ENCODE measurements at places on chromosomes 12 and 14.

GRCh38 chr12:25591144-25591543 is 38.1 kb upstream of the LMNTD1 start:
- DNase-seq, result peak; percentile 15

- DNase-seq, result no peak
Observed at GRCh38 chr12:24175929-24176328, 226.5 kb upstream of the SOX5 start.

DNA sequence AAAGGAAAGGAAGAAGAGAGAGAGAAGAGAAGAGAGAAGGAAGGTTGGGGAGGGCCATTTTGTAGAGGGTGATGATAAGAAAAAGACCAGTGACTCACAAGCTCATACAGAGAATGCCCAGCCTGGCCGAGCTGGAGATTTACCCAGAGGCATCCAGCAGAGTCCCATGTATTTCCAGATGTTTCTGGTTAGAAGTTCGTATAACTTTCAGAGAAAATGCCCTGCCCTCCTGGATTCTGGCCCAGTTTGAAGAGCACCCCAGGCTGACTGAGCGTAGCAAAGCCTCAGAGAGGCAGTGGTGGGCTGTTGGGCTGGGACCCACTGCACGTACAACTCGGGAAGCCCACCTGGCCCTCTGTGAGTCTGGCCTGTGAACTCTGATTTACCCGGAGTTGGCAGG is 221.8 kb downstream of the SLC41A2 start:
- no peak for DNase-seq

- no peak for DNase-seq
Observed at GRCh38 chr12:90897986-90898385, 57.0 kb downstream of the CCER1 start.

DNA sequence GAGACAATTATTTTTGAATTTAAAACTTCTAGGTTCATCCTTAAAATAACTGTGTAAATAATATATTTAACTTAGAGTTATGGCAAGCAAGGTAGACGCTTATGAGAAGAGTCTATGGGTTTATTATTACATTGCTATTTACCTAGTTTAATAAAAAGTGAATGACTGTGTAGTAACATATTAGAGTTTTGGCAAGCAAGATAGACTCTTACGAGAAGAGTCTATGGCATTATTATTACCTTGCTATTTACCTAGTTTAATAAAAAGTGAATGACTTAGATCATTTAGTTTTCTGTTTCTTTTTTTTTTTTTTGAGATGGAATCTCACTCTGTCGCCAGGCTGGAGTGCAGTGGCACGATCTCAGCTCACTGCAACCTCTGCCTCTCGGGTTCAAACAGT is 3.8 kb downstream of the RNF34 start:
- DNase-seq, result no peak

DNA sequence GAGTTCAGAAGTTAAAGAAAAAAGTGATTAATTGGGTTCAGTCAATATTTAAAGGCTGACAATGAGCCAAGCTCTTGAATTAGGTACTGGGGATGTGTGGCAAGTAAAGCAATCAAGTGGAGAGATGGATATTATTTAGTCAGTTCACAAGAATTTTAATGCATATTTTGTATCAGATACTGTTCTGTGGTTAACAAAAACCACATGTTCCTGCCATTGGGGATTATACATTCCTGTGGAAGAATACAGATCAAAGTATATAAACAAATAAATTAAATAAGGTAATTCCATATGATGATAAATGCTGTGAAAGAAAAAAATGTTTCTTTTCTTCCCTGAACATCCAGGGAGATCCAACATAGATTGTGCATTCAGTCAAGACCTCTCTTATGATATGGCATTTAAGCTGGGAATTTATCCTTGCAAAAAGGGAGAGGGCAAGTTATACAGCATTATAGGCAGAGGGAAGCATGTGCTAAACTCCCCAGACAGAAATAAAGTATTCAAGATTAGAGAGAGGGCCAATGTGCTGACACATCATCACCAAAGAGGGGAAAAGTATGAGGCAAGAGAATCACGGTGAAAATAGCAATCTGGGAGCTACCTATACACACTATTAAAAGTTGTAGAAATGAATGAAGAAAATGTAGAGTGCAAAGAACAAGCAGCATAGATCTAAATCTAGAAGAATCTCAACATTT is 17.6 kb upstream of the A2M start:
- DNase-seq, result no peak

GRCh38 chr14:104845033-104845666 is 19.9 kb upstream of the CEP170B start:
- no peak for DNase-seq

- DNase-seq, result no peak
Observed at GRCh38 chr12:97006585-97006984, 99.5 kb downstream of the NEDD1 start.

DNA sequence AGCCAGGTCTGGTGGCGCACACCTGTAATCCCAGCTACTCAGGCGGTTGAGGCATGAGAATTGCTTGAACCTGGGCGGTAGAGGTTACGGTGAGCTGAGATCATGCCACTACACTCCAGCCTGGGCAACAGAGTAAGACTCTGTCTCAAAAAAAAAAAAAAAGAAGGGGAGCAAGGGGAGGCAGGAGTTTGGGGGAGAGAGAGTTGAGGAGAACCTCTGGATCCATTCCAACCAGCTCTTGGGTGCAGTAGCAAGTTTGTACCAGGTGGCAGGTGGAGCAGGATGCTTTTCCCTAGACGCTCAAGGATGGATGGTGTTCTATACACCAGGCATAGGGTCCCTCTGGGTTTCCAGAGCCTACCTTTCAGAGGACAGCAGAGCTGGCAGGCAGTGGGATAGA is 1.9 kb downstream of the NFE2 start:
- DNase-seq, result no peak

- no peak for DNase-seq
Observed at GRCh38 chr12:52310622-52311284, 10.4 kb downstream of the KRT83 start.

- peak; percentile 75 for DNase-seq
Observed at GRCh38 chr12:77325511-77326236, 260.3 kb upstream of the E2F7 start.

- DNase-seq, result peak; percentile 80
Observed at GRCh38 chr12:5022465-5023061, 21.1 kb upstream of the KCNA5 start.

GRCh38 chr12:124539084-124540041 is 28.0 kb downstream of the NCOR2 start:
- no peak for DNase-seq

DNA sequence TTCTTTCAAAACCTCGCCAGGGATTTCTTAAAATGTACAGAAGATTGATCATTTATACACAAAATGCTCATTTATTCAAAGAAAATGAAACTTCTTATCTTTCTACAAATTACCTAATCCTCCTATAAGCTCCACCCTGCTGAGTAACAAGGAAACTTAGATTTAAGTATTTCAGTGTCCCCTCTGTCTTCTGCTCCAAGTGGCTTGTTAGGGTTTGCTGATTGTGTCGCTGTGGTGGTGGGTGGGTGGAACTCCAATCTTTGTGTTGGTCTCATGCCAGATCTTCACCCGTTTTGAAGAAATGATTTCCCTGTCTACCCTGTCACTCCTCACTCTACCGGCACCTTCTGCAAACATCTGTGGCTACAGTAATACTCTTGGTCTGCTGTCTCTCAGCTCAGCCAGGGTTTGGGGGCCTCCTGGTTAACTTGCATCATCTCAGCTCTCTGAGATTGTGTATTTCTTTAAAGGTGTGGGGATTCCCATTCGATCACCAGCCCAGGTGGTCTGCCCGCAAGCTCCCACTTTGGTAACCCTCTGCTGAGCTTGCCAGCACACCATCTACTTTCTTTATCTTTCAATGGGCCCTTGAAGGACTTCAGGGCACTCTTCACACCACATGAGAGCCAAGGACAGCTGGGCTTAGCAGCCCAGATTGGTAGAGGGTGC is 73.8 kb downstream of the DRAM1 start:
- DNase-seq, result no peak

GRCh38 chr12:12428047-12428446 is 71.2 kb downstream of the BORCS5 start:
- no peak for DNase-seq

- no peak for DNase-seq
Observed at GRCh38 chr12:80802652-80803400, 86.1 kb downstream of the MYF5 start.

DNA sequence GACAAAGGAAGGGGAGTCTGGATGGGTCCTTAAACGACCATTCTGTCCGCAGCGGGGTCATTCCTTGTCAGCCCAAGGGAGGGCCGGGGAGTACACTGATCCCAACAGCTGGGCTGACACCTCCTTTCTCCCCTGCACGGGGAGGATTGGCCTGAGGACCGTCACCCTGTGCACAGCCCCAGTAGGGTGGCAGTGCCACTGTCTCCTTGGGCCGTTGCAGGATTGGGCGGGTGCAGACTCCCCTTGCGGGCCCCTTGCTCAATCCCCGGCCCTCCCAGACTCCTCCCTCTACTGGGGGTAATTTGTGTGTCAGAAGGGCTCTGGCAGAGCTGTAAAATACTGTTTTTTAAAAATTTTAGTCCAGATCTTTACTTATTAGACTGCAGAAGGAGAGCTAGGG is 12.6 kb upstream of the AMN start:
- DNase-seq, result no peak

Measured in GM23338 (cell line).